Stimulated activated CD4-positive, alpha-beta T cell treated with anti-CD3 and anti-CD28 coated beads, Interleukin-1b, Interleukin-23, amount 100 ng/mL, for 1 hour (primary cell): ENCODE measurements at places on chromosomes 11 and 22.

DNA sequence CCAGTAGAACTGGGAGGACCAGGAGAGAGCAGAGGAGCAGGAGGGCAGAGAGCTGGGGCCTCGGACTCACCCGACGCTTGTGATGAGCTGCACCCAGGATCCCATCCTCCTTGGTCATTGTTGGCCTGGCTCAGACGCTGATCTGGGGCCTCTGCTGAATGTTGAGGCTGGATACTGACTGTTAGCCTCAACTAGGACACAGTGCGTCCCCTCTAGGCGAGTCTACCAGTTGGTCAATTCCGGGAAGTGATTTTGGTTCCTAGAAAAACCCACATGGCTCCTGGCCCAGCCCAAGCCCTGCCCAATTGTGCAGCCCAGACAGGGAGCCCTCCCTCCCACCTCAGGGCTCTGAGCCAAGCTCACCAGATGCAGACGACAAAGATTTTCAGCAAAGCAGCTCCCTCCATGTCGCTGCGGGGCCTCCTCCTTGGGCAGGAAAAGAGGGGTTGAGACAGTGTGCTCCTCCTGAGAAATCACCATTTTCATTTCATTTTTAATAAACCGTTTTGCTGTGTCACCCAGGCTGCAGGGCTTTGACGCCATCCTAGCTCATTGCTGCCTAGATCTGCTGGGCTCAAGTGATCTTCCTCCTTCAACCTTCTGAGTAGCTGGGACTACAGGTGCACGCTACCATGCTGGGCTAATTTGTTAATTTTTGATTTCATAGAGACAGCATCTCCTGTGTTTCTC lies at the start of gene APOL4:
APOL4 (minus strand) TSS at position 180 of the 690 bp plus-strand sequence; CDS start at position 105, 75 bp downstream.
- DNase-seq: no peak

DNA sequence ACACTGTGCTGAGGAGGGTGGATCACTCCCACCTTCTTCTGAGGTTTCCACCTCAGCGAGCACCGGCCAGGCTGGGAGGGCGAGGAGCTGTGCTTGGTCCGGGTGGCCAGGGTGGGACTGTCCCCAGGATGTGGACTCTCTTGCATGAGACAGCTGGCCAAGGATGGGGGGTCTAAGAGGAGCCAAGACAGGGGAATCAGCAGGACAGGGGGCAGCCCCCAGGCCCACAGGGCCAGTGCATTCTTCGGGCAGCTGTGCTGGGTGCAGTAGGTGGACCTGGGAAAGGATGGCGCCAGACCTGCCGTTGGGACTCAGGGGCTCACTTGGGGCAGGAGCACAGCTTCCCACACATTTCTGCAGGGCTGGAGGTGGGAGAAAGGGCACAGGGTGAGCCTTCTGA lies 9.5 kb downstream of the APOBEC3A start:
- DNase-seq: no peak

DNA sequence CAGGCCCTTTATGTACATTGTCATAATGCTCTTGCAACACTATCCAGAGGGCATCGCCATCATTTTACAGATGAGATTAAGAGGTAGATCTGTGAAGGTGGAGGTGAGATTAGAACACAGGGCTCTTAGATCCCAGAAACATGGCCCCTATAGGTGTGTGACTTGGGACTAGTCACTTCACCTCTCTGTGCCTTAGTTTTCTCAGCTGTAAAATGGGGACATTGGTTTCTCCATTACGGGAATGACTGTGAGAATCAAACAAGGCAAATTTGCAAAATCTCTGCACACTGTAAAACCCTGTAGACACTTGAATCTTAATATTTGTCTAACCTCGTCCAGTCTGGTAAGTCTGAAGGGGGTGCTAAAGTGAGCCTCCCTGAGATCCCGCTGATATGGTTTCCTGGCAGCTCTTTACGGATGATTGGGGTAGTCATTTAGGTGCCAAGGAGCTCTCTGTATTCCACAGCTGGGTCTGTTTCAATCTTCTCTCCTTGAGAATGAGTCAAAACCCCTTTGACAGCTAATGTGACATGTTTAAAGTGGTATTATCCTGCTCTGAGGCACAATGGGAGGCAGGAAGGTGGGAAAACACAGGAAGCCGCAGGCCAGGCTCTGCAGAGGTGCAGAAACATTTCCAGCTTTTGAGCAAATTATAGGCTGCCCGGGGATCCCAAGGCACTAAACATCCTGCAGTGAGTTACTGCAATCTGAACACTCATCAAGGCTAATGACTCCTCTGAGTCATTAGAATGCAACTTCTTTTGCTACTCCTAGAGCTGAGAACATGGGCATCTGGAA lies 140.8 kb downstream of the CCDC81 start:
- no peak for DNase-seq

DNA sequence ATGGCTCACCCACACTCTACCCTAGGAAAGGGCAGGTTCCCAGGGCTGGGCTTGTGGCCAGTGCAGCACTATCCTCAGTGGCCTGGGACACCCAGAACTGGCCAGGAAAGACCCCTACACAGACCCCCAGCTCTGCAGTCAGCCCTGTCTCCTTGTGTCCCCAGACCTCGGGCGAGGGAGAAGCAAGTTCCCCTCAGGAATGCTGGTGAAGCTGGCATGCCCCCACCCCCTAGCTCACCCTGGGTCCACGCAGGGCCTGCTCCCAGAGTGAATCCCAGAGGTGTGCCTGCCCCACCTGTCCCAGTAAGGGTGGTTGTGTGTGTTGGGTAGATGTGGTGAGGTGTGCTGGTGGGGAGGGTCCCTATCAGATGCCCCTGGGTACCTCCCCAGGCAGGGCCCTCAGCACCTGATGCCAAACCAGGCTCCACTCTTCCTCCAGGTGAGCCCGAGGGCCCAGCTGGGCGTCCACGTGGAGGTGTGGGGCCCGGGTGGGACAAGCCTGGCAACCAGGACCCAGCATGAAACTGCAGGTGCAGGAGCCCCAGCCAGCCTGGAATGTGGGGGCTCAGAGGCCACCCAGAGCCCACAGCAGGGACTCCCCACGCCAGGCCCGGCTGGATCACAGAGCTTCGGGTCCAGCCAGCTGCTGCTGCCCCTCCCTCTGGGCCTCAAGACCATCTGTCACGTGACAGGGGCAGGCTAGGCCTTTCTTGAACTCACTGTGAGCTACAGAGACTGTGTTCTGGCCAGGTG lies 48.4 kb upstream of the KCNQ1OT1 start:
- no peak for DNase-seq

- DNase-seq: no peak
These were observed 6.9 kb downstream of the OR10V1 start for GRCh38 chr11:59706518-59707285.

DNA sequence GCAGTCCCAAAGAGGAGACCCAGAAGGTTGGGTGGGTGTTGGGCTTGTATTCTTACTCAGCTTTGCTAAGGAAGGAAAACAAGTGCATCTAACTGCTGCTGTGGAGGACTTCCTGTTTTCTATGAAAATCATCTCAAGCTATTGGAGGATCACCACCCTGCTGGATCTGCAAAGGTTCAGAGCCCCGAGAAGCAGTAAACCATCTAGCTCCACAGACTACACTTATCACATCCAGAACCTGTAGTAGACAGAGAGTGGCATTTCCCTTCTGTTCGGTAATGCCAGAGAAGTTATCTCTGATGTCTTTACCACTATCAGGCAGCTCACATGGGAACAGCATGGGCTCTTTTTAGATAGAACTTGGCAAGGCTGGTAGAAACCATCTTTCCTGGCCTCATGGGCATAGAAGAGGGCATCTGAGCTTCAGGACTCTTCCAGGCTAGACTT lies 21.7 kb downstream of the KCNJ1 start:
- no peak for DNase-seq

DNA sequence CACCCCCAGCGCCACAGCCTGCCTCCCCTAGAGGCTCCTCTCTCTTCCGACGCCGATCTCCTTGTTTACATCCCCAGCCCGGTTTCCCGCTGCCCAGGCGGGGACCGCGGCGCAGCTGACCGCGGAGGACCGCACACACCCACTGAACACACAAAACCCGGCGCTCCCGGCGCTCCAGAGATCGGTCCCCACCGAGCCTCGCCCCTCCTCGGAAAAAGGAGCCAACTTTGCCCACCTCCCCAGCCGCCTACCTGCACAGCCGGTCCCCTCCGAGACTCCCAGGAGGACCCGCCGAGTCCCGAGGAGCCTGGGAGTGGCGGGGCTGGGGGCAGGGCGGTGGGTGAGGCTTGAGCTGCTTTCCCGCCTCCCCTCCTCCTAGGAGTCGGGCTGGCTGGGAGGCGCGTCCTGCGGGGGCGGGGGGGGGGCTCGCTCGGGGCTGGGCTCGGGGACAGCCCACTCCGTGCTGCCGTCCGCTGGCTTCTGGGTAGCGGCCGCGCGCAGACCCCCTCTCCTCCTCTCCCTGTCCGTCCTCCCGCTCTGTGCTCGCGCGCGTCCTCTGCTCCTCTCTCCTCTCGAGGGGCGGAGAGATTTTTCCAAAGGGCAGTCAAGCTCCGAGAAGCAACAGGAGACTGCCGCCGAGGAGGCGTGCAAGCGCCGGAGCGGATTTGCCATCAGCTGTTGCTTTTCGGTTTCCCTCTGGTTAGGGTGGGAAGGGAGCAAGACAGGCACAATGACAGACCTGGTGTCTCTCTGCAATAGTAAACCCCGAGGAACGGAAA lies at the start of gene FXYD6:
FXYD6 (minus strand) TSS at position 318 of the 779 bp plus-strand sequence. CDS start 33,882 bp downstream, outside the sequence.
- no peak for DNase-seq

- peak; percentile 32 for DNase-seq
These were observed 18.7 kb upstream of the SCGB1D1 start for GRCh38 chr11:62171261-62171723.

GRCh38 chr11:62573592-62574362 lies at the start of gene EEF1G:
Gene EEF1G (minus strand): TSS chr11:62573891. CDS start chr11:62573842, 49 bp downstream.
- peak; percentile 89 for DNase-seq
